ENCODE measurements at places on chromosomes 3 and 15.

GRCh38 chr15:78140292-78140691 lies 8.9 kb upstream of the IDH3A start:
- no peak for DNase-seq

- DNase-seq: no peak
These were observed 663 bp downstream of the PDCD10 start for GRCh38 chr3:167733961-167734497.

DNA sequence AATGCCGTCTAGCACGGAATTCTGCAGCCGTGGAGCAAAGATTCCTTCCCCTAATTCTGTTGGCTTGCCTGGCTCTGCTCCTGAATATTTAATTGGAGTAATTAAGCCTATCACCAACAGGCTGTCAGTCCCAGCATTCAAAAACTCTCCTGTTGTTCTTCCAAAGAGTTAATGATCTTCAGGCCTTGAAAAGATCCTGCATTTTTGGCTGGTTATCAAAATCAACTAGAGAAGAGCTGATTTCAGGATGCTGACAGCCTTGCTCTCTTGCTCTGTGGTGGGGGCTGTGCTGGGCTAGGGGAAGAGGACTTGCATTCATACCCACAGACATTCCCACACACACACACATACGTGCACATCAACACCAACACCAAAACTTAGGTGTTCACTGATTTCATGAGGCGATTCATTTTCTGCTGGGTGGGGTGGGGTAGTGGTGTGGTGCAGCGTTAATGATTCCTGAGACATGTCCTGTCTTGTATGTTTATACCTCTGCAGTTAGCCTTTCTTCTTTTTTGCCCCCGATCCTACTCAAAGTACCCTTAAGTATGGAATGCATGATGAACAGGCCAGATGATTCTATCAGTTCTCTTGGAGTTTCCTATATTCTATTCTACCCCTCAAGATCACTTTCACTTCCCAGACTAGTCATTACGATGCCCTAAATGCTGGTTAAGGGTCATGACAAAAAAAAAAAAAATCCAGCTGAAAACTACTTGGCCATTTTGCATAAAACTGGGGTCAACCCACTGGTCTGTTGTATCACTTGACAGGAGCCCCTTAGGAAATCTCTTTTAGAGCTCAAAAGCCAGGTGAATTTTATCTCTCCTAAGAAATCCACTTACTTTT lies 42.3 kb downstream of the CPN2 start:
- no peak for DNase-seq

DNA sequence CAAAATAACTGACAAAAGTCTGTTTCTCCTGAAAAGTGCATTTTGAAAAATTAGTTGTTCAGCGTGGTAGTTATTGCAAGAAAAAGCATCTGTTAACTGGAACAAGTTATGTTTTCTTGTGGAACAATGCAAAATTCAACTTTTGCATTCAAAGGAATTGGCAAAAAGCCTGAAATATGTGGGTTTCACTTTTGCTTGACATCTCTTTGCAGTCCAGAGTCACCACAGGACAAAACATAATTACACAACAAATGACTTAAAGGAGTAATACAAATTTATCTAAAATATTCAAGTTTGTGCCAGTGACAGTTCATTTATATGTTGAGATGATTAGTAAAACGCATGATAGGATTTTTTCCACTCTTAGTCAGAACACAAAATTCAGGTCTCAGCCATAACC lies 96.3 kb upstream of the P2RY1 start:
- no peak for DNase-seq

DNA sequence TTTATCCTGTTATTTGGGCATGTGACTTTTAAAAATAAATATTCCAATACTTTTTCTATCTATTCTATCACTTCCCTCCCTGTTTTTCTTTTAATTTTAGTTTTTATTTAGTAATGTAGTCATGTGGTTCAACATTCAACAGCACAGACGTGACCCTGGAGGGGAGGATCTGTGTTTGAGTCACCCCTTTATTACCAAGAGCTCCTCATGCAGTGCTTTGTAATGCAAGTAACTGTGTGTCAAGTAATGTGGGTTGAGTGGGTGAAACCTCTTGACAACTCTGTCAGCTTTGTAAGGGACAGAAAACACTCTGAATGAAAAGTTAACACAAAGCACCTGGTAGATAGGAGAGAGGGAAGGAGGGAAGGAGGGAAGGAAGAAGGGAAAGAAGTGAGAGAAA lies 89.7 kb upstream of the FGF12 start:
- no peak for DNase-seq

DNA sequence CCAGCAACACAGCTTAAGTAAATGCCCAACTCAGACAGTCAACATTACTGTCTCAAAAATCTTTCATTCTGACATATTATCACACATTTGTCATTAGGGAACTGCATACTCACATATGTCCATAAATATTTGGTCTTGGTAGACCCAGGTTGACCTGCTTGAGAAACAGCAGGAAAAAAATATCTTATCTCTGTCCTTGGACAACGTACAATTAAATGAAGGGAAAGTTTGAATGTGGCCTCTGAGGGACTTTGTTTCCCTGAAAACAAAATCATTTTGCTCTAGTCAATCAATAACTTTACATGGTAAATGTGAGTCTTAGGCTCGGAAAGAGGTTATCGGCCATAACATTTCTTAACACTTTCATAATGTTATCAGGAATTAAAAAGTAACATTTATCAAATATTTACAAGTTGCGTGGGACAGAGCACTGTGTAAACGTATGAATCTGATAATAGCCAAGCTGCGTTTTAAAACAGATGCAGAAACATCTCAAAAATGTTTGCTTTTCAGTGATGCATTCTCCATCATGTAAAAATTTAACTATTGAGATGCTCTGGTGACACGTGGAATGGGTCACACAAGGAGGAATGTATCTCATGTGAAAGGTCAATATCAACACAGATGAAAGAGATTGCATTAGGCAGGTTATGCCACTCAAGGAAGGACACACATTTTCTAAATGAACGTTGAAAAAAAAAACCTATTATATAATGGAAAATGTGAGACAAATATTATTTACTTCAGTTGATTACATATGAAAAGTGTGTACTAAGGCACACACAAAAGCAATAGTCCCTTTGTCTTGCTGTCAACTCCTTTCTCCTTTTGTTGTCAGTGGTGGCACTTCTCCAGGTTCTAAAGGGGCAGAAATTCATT lies 304.4 kb downstream of the WDR72 start:
- no peak for DNase-seq

GRCh38 chr3:127760361-127760760 lies 62.0 kb downstream of the MGLL start:
- no peak for DNase-seq

- no peak for DNase-seq
These were observed 87.3 kb downstream of the PEX5L start for GRCh38 chr3:179949412-179949811.

DNA sequence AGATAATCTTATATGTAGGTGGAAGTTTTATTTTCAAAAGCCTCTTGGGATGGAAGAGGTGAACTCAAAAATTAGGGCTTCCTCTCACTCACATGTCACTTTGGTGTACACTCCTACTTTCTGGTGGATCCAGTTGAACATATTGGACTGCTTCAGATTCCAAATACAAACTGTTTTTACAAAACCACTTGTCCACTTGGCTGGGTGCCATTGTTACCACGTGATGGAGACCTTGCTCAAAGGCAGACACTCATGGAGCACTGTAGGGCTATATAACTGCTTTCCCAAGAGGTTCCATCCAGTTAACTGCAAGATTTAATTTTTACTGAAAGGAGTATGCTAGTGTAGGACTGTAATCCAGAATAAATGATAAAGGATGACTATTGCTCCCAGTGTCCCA lies 307.0 kb downstream of the EPHA6 start:
- DNase-seq: no peak
